ENCODE measurements at places on chromosomes 7 and 10.
A peak's percentile ranks its signal among the peaks of the same experiment; 100 is the strongest.

- no peak for DNase-seq
These were observed 64.9 kb downstream of the IKZF1 start for GRCh38 chr7:50369143-50370026.

DNA sequence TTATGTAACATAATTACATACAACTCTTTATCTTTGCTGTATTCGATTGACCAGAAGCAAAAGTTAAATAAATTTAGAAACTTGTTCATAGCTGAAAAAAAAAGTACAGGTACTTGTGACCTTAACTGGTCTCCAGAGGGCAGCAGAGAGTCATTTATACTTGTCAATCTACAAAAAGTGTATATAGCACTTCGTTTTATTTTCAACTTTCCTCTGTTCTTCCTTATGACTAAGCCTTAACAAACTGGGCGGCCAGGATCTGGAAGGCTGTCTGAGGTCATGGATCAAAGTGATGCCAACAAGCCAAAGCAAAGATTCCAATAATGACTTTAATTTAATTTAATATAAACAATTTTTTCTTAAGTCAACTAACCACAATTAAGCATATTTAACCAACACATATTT lies 29.8 kb downstream of the C10orf67 start:
- DNase-seq, result peak; percentile 59

DNA sequence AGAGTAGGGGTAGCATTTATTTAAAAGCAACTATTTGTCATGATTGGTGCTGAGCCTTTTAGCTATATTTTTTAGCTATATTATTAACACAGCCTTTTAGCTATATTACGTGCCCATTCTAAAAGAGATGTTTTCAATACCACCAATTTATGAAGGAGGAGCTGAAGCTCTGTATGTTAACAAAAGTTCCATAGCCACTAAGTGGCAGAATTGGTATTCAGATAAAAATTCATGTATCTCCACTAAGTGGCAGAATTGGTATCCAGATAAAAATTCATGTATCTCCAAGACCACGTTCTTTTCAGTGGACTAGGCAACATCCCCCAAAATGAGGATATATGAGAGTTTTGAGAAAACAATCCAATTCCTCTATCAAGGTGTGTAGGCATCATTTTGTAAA lies 268.6 kb downstream of the HGF start:
- peak; percentile 47 for DNase-seq

DNA sequence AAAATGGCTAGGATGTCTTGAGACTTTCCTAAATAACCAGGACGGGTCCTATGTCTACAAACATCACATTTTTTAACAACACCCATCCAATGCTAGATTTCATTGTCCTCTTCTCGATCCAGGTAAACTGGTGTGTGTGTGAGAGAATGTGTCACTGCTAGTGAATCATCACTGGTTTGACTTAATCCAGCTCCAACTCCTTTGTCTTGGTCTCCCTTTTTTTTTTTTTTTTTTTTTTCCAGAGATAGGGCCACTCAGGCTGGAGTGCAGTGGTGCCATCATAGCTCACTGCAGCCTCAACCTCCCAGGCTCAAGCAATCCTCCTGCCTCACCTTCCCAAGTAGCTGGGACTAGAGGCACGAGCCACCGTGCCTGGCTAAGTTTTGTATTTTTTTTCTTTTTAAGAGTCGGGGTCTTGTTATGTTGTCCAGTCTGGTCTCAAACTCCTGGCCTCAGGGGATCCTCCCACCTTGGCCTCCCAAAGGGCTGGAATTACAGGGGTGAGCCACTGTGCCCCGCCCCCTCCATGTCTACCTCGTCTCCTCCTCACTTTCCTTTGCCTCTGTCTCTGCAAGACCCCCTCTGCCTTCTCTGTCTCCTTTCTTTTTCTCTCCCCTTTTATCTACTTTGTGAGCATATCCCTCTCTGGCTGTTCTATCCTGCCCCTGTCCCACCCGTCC lies 2.2 kb upstream of the UFSP1 start:
- DNase-seq, result no peak

- peak; percentile 31 for DNase-seq
These were observed 4.4 kb downstream of the CDK6 start for GRCh38 chr7:92831716-92832533.

GRCh38 chr10:101031796-101032636 lies 982 bp downstream of the SFXN3 start:
- peak; percentile 52 for DNase-seq

DNA sequence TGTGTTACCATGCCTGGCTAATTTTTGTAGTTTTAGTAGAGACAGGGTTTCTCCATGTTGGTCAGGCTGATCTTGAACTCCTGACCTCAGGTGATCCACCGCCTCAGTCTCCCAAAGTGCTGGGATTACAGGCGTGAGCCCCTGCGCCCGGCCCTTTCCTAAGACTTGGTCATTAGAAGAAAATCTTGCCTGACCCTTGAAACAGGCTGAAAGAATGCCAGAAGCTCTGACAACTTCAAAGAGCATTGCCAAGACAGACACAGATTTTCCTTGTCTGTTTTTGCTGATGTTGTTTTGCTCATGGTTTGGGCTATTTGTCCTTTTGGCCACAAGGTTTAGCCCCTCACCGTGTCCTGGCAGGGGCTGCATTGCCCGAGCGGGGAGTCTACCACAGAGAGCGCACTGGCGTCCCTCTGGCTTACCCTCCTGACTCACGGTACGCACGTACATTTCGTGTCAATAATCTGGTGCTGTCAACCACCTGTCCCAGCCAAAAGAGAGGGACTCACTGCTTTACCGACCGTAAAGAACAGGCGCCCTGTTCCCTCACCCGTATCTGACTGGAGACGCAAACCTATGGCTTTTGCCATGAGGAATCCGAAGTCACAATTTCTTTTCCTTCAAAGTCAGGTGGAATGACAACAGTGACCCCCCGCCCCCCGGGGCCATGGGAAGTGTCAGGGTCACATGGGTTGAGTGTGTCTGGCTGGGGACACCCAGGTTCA lies 10.1 kb upstream of the INPP5A start:
- no peak for DNase-seq

- peak; percentile 95 for DNase-seq
These were observed 66.7 kb downstream of the ST7 start for GRCh38 chr7:117019786-117020590.

- peak; percentile 14 for DNase-seq
These were observed 150.8 kb downstream of the DGKI start for GRCh38 chr7:137695942-137696341.
